Osteoblast (primary cell): ENCODE measurements at places on chromosomes 3 and 15. TPM values are rescaled to one million over a fixed set of nuclear protein-coding genes. Genes with fewer than 3 reads are reported as not detected.

The ADAMTS9 gene
- 2.7 and 4.0 TPM in 2 replicates for total RNA-seq

The NMB gene
- total RNA-seq, result 6.9 and 8.5 TPM in 2 replicates

The SH3GL3 gene
- 0.29 and 0.72 TPM in 2 replicates for total RNA-seq

The FBN1 gene
- total RNA-seq, result 1,453 and 1,556 TPM in 2 replicates

The GOLGA8J gene
- 0.29 TPM in 1 of 2 replicates, not detected in the other for total RNA-seq

The MYEF2 gene
- 0.88 and 1.1 TPM in 2 replicates for total RNA-seq

The CEP19 gene
- total RNA-seq, result 3.6 and 3.8 TPM in 2 replicates

The CRBN gene
- 62.5 and 76.0 TPM in 2 replicates for total RNA-seq

The SH3BP5 gene
- 65.4 and 67.3 TPM in 2 replicates for total RNA-seq

The RTP4 gene
- 2.7 and 4.0 TPM in 2 replicates for total RNA-seq

The HDC gene
- not detected in 2 replicates for total RNA-seq

The MUC4 gene
- not detected in 2 replicates for total RNA-seq
